ENCODE measurements at places on chromosomes 4 and X.

- no peak for DNase-seq
Measured at GRCh38 chr4:111208970-111209369, 586.1 kb upstream of the PITX2 start.

- no peak for DNase-seq
Measured at GRCh38 chrX:100717363-100717762, 14.6 kb downstream of the SYTL4 start.

DNA sequence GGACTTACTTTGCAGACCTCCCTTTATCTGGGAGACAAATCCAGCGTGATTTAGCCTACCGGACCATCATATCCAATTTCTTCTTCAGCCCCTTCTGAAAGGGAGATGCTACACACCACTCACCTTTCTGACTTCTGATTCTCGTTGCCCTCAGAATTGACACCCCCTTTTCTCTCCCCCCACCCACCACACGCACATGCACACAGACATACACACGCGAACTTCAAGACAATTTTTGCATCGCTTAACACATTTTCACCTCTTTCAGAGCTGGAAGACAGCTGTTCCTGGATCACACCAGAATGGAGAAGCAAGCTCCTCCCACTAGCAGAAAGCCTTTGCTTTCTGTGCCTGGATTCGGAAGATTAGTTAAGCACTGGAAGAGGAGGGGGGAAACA lies 1.0 kb upstream of the SNCA start:
- no peak for DNase-seq

GRCh38 chr4:11605597-11605996 lies 176.9 kb upstream of the HS3ST1 start:
- no peak for DNase-seq

Measured in fibroblast of villous mesenchyme (primary cell).